ENCODE measurements at places on chromosomes 5 and 9. TPM values are rescaled to one million over a fixed set of nuclear protein-coding genes. Genes with fewer than 3 reads are reported as not detected.

The SMIM33 gene
- not detected for total RNA-seq

The THBS4 gene
- 0.42 TPM for total RNA-seq

The ASPN gene
- total RNA-seq = not detected

The BARHL1 gene
- total RNA-seq = not detected

The TAF1L gene
- total RNA-seq = not detected

The QRFP gene
- not detected for total RNA-seq

The PCA3 gene
- total RNA-seq = not detected

The SLC34A1 gene
- total RNA-seq = not detected

All from SJSA1 (cell line).